ENCODE measurements at places on chromosomes 1 and 21.
A peak's percentile ranks its signal among the peaks of the same experiment; 100 is the strongest.

GRCh38 chr1:48047116-48047515 lies 49.9 kb upstream of the TRABD2B start:
- DNase-seq = no peak

GRCh38 chr1:43521756-43522155 lies 8.9 kb upstream of the PTPRF start:
- DNase-seq = no peak

DNA sequence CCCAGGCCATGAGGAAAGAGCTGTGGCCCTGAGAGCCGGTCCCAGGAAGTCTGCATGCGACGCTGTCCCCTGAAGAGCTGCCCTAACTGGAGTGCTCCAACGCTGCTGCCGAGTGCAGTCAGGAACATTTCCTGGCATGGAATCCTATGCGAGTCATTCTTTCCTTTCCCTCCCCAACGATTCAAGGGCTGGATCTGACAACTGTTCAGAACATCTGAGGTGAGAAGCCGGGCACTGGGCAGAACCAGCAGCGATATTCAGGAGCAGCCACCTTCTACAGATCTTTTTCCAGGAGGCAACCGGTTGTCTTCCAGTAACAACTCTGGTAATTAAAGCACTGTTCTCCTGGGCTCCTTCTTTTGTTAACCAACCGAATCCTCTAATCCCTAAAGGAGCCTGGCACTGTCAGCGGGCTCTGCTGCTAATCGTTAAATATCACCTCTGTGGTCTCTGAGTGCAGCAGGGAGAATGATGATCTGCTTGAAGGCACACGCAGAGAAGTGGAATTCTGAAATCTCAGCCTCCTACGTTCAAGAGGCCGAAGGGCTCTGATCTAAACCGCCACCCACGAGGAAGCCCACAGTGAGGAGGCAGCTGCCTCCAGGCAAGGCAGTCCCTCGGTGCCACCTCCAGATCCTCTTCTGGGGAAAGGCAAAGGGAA lies 55.8 kb downstream of the SLC45A1 start:
- peak; percentile 77 for DNase-seq

DNA sequence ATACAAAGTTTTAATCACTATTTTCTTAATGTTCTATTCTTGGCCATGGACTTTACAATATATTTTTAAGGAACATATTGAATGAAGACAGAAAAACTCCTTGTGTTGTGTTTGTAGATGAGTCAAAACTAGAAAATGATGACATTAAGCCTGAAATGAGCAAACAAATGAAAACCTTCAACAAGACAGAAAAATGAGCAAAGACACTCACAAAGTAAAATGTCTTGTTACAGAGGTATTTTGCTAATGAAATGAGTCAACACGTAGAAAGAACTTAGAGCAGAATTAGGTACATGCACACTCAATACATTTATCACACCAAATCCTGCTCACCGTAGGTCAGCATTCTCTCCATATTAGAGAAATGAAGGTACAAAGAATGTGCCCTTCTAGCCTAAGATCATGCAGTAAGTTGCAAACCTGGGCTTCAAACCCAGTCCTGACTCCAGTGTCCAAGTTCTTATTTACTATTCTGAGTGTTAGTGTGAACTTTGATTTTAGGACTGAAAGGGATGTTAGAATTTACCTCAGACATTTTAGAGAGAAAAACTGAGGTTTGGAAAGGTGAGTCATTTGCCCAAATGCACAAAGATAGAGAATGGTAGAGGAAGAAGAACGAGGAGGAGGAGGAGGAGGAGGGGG lies 133.9 kb upstream of the SGIP1 start:
- DNase-seq = no peak

GRCh38 chr1:223538981-223539380 lies 126.5 kb downstream of the CAPN8 start:
- no peak for DNase-seq

DNA sequence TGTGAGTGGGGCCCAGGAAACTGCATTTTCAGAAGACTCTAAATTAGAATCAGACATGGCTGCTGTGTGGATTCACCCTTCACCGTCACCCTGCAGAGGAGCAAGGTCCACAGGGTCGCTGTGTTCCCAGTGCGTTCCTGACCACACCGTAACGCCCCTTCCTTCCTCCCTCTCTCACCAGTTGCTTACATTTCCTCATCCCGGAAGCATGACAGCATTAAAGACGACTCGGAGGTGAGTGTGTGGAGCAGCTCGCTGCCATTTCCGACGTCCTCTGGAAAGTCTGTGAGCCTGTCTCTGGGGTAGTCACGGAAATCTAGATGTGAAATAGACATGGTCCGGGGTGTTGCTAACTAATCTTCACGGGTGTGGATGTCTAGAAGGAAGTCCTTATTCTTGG lies 45.9 kb downstream of the FAAP20 start:
- peak; percentile 32 for DNase-seq

DNA sequence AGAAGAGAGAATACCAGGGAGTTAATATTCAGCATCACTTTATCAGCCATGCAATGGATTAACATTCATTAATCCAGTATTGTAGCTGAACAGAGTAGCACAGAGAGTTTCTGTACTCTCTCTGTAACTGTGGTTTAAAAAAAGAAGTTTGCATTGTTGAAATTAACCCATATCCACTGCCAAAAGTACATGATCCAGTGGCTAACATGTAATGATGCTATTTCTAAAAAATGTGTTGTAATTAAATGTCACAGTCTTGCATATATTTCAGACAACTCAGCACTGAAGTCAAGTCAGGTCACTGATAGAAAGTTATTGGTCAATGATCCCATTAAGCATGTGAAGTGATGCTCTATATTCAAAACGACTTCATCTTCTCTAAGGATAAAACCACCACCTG lies 141.3 kb downstream of the NRIP1 start:
- DNase-seq = no peak

GRCh38 chr1:228988664-228989063 lies 253.4 kb downstream of the RHOU start:
- no peak for DNase-seq

- DNase-seq = no peak
Observed at GRCh38 chr1:33391343-33392078, 39.4 kb downstream of the PHC2 start.

- no peak for DNase-seq
Observed at GRCh38 chr1:15916417-15916816, 59.5 kb downstream of the ZBTB17 start.

GRCh38 chr1:221753828-221754188 lies 11.9 kb upstream of the DUSP10 start:
- no peak for DNase-seq

DNA sequence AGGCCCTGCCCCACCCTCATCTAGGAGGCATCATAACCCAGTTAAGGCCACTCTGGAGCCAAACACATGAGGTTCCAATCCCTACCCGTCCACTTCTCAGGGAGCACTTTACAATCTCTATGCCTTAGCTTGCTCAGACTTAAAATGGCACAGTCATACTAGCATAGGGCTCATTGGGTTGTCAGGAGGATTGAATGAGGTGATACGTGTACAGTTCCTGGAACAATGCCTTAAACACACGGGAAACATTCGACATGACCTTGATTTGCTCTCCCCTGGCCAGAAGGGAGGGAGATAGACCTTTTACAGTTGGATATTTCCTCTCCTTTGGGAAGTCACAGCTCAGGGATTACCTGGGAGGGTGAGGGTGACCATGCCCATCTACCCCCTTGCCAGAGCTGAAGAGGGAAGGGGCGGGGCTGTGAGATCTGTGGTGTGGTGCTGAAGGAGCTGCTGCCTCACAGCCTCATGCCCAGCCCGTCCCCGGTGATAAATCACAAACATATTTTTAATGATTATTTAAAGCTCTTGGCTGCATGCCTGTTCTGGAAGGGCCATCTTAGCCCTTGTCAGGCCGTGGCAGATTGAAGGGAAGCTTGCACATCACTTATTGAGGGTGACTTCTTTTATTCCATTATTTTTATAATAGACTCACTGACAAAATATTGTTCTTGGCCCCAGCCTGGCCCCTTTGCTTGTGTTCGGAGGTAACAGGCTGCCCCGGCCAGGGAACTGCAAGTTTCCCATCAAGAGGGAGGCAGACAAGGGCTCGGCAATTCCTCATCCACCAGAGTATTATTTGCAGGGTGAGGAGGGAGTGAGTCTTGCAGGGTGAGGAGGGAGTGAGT lies 83.4 kb downstream of the FOXD2 start:
- DNase-seq = no peak

GRCh38 chr21:44900559-44901251 lies 20.0 kb downstream of the ITGB2 start:
- no peak for DNase-seq

GRCh38 chr1:30912224-30912623 lies 3.7 kb upstream of the SDC3 start:
- peak; percentile 5 for DNase-seq

DNA sequence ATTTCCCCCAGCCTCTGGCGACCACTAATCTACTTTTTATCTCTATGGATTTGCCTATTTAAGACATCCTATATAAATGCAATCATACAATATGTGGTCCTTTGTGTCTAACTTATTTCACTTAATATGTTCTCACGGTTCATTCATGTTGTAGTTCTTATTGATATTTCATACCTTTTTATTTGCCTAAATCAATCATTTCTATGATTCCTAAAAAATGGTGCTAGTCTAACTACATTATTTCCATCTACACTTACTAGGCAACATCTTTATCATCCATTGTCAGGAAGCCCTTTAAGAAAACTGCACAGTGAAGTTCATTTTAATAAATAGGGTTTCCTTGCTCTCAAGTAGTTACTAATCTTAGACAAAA lies 380 bp upstream of the FBXO28 start:
- DNase-seq = no peak

DNA sequence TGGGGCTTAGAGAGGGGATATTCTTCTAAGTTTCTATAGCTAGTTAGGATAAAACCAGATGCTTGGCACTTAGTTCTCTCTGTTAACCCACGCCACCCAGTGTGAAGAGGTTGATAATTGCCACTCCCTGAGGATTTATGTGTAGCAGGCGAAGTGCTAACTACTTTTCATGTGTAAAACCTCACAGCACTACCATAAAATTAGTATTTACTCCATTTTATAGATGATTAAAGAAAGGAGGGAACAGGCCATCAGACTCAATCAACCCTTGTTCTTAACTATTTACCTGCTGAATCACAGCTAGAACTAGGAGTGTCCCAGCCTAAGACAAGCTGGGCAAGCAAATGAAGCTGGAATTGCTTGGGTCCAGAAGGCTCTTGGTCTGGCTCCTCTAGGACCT lies 8.9 kb downstream of the LIN28A start:
- no peak for DNase-seq

DNA sequence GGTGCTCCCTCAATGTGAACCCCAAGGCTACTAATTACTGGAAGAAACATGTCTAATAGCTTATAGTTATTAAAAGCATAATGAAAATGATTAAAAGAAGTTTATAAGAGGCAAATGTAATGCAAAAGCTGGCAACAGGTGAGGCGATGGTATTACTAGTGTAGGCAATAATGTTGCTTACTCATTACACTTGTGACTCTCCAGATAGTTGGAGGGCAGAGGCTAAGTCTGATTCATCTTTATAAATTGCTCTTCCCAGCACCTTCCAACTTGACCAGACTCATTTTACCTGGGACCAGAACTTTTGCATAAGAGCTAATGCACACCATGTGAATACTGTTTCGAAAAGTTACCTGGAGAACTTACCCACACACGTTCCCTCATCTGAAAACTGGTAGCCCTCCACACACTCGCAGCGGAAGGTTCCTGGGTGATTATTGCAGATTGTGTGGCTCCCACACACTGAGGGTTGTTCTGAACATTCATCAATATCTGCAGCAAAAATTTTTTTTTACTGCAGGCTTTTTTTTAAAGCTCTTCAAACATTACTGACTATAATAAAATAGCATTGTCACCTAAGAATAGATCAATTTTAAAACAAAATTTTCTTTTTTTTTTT lies 48.0 kb downstream of the NID1 start:
- DNase-seq = no peak

GRCh38 chr1:106225403-106225802 lies 831.1 kb upstream of the PRMT6 start:
- no peak for DNase-seq

DNA sequence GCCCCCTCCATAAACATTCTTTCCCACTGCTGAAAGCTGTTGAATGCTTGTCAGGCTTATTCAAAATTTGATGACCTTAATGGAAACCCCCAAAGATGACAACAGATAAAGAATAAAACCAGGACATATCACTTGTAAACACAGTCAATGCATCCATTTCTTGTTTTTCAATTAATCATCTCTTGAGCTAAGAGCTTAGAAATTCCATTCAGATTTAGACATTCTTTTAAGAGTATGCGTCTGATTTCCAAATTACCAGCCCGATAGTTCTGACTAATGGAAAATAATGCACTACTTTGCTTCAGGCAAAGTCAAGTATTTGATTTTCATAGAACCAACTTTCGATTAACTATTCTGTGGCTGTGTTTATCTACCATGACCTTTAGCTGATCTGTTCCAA lies 100.6 kb upstream of the RUNX1 start:
- no peak for DNase-seq

DNA sequence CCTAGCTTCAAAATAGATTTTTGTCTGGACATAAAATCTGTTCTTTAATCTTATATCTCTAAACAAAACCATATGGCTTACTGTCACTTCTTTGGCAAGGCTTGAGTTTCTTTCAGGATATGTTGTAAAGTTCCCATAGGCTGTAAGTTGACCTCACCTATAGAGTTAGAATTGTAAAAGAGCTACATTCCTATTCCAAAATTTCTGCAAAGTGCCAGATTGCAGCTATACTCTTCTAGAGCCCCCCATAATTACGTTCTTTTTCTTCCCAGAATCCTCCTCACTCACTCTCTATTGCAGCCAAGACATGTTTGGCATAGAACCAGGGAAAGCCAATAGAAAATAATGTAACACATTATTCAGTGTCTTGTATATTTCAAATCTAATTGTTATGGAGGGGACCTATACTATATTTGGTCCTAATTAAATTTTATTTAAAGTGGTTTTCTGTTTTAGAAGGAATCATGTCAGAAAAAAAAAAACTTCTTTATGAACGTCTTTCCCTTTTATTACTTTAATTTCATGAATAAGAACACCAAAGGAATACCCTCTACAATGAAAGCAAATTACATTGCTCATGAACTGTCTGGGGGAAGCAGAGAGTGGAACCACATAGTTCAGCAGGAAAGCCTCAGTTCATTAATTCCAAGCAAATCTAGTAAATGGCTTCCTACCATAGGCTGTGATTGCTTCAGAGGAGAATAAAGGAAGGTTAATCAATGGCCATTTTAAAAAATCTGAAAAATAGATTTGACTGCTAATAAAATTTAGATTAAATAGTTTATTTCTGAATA lies 22.3 kb downstream of the CTTNBP2NL start:
- no peak for DNase-seq

DNA sequence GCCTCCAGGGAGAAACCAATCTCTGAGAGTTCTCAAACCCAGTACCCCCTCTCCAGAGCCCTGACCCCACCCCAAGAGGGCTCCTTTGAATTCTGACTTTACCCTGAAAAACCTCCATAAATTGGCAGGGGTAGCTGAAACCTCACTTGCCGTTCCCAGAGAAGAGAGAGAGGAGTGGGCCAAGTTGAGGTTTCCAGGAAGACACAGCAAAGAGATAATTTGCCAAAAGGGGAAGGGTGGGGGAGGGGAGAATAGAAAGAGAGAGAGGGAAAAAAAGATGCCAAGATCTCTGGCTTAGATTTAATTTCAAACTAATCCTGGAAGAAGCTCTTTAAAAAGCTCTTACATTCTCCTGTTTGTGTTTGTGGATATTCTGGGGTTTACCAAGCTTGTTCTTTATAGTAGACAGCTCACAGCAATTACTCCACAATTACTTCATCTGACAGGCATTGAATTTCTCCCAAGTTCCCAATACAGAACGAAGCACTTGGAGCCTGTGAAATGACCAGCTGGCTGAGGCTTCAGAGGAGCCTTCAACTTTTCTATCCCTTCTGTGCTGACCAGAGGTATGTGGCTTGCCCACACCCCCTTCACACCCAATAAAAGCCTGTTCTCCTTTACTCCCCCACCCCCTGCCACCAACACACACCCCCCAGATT lies 1.1 kb upstream of the GRHL3 start:
- DNase-seq = no peak
